ENCODE measurements at places on chromosomes 4 and X.

- DNase-seq: no peak
Observed at GRCh38 chrX:1452516-1453394, at the start of gene ASMTL. TSS of gene ASMTL (minus strand) at chrX:1452909. CDS start at chrX:1452840, 69 bp downstream.

- no peak for DNase-seq
Observed at GRCh38 chr4:77078401-77078800, 2.6 kb upstream of the CCNI start.

- no peak for DNase-seq
Observed at GRCh38 chr4:41541687-41542094, 3.7 kb downstream of the LIMCH1 start.

DNA sequence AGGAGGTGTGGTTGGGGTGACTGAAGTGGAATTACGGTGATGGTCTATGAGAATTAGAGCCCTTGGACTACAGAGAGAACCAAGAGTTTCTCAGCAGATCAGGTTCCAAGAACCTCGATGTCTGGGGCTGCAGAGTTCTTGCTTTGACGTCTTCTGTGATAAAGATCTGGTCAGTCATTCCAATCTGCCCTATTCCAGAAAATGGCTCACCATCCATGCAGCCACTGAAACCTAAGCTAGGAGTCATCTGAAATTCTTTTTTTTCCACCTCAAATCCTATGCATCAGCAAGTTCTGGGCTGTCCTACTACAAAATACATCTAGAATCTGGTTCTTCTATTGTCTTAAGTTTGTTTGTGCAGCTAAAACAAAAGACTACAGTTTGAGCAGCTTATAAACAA is 254.4 kb upstream of the PGRMC2 start:
- DNase-seq: no peak

DNA sequence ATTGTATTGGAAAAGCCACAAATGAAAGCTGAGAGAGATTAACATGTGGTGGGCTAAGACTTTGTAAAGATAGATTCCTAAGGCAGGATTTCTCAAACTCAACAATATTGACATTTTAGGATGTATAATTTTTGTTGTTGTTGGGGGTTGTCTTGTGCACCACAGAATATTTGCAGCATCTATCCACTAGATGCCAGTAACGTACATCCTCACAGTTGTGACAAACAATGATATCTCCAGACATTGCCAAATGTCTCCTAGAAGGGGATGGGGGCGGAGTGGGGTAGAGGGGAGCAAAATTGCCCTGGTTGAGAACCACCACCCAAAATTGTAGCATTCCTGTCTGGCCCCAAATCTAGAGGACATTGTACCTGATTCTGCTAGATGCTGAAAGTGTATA is 14.7 kb upstream of the CBR4 start:
- DNase-seq: no peak

GRCh38 chr4:73006286-73006990 is 63.1 kb downstream of the COX18 start:
- no peak for DNase-seq

GRCh38 chr4:184329659-184330400 is 112.2 kb upstream of the ENPP6 start:
- no peak for DNase-seq

GRCh38 chrX:63918611-63919010 is 133.6 kb upstream of the ARHGEF9 start:
- DNase-seq: peak; percentile 45

DNA sequence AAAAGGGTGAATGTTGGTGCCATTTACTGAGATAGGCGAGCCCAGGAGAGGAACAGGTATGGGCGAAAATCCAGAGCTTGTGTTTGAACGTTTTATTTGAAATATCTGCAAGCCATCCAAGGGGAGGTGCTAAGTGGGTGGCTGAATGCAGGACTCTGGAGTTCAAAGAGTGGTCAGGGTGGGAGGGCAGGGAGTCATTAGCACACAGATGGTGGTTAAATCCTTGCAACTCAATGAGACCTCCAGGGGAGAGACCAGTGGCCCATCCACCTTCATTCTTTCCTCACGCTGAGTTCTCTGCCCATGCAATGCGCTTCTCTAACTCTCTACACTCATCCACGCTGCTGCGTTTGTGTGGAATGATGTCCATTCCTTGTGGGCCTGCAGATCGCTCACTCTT is 101.1 kb downstream of the VCX3B start:
- no peak for DNase-seq

DNA sequence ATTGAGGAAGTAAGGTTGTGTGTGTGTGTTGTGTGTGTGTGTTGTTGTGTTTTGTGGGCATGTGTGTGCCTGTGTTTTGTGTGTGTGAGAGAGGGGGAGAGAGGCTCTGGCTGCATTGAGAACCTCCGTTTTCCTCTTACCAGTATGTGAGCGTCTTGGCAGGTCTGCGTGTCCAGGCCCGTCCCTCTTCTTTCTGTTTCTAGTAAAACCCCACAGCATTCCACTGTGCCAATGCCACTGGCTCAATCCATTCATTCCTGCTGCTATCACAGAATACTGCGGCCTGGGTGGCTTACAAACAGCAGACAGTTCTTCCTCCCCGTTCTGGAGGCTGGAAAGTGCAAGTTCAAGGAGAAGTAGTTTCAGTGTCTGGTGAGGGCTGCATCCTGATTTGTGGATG is 15.5 kb upstream of the HTRA3 start:
- no peak for DNase-seq

DNA sequence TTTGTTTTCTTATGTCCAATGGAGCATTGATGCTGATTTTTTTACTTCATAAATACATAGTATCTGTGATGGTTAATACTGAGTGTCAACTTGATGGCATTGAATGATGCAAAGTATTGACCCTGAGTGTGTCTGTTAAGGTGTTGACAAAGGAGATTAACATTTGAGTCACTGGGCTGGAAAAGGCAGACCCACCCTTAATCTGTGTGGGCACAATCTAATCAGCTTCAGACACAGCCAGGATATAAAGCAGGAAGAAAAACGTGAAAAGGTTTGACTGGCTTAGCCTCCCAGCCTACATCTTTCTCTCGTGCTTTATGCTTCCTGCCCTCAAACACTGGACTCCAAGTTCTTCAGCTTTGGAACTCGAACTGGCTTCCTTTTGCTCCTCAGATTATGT is 230.6 kb upstream of the SPRY1 start:
- DNase-seq: no peak

- DNase-seq: no peak
Observed at GRCh38 chrX:96776966-96777365, 92.3 kb downstream of the DIAPH2 start.

DNA sequence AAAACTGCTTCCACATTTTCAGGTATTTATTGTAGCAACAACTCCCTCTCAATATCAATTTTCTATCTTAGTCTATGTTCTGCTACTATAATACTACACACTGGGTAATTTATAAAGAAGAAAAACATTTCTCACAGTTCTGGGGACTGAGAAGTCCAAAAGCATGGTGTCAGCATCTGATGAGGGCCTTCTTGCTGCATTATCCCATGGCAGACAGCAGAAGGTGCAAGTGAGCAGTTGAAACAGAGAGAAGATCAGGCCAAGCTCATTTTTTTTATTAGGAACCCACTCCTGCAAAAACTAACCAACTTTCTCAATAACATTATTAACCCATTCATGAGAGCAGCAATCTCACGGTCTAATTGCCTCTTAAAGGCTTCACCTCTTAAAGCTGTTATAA is 376.0 kb downstream of the RAB28 start:
- no peak for DNase-seq

- no peak for DNase-seq
Observed at GRCh38 chrX:63809173-63809572, 24.2 kb upstream of the ARHGEF9 start.

- DNase-seq: no peak
Observed at GRCh38 chr4:139311909-139312308, 9.6 kb upstream of the NDUFC1 start.

GRCh38 chr4:16026160-16026761 is 57.6 kb downstream of the PROM1 start:
- DNase-seq: peak; percentile 46

DNA sequence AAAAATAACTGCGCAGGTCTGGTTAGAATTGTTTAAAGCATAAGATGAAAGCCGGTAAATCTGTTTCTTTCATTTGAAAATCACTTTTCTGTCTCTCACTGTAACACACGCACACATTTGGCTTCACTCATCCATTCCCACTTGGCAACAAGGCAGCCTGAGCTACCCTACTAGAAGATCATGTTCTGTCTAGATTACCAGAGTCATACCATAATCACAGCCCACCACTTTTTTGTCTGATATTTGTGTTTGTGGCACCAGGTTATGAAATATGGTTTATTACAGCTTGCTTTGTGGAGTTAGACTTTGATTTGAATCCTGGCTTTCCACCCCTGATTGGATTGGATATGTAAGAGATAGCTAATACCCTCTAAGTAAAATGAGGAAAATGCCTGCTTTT is 2.2 kb downstream of the USO1 start:
- no peak for DNase-seq

DNA sequence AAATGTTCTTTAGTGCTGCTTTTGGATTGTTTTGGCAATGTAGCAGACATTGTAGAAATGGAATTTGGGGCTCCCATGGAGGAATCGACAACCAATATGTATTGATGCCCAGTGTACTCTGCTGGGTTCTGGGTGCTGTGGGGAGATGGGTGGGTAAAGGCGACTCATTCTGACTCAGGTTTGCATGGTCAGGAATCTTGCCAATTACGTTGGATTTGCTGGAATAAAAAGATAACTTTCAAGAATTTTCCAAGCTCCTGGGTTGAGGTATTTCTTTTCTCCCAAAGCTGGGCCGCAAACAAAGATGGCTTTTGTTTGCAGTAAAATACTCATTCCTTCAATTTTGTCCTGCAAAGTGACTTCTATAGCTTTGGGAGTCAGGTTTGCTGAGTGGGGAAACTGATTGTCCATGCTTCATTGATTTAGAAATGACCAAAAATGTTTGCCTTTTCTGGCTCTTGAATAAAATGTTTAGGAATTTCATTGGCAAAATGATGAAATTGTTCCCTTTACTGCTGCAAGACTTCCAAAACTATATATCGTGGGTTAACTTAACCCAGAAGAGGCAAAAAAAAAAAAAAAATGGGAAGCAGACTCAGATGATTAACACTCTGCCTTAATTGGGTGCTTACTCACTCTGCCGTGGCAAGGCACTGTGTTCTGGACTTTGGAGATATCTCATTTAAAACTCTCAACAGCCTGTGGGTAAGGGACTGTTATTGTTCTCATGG is 57.0 kb downstream of the RTL9 start:
- DNase-seq: no peak

DNA sequence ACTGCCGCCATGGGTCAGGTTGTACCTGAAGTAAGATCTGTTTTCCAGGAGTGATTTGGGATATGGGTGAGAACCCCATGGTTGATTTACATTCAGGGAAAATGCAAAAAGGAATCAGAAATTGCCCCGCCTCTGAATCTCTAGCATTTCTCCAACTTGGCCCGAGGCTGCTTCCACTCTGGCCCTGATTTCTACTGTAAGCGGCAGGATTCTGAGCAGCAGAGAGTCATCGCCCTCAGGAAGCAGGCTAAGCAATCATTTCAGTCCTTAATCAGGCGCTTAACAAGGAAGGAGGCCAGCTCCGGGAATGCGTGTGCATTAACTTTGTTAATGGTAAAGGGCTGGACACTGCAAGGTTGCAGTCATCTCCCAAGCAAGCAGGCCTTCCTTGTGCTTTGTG is 88.5 kb upstream of the DHX15 start:
- DNase-seq: no peak

Data from SW 1271 (cell line).